ENCODE measurements at places on chromosomes 6 and 20. TPM values are rescaled to one million over a fixed set of nuclear protein-coding genes. Genes with fewer than 3 reads are reported as not detected.

GRCh38 chr6:6699741-6700367 lies 111.3 kb downstream of the LY86 start:
- no peak overlapping the region for H3K4me3 ChIP-seq
- H3K4me1 ChIP-seq = peaks cover 24% of the 10 kb centered on the region
- H3K36me3 ChIP-seq = no peaks in the 10 kb centered on the region
- no peaks in the 10 kb centered on the region for H3K27me3 ChIP-seq
- peak; percentile 84 for DNase-seq

- no peak for DNase-seq
- H3K4me3 ChIP-seq = peak overlapping the region; percentile 50
- peaks cover 36% of the 10 kb centered on the region for H3K4me1 ChIP-seq
Observed at GRCh38 chr20:24991897-24992486, 559 bp downstream of the APMAP start.

The SPDEF gene
- not detected for total RNA-seq

DNA sequence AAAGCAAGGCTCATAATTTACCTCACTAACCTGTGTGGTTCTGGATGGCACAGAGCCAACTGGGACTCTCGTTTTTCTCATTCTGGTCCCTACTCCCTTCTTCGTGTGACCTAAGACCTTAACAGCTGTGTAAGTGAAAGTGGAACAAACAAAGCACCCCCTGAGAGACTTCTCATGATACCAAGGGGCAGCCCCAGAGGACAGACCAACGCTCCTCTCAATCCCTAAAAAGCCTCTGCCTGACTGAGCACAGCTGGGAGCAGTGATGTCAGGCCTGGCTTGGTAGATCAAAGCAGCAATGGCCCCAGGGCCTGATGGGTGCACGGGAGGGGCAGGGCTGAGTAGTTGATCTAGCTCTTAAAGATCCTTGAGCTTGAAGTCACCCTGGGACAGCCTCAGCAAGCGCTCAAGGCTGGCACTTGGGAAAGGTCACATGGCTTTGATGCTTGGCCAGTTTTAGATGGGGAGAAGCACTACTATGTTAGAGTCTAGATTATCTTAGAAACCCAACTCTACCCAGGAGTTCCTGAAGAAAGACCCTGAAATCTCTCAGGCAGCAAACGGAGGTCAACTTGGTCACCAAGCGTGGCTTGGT lies 16.2 kb upstream of the TGM2 start:
- H3K27me3 ChIP-seq = no peaks in the 10 kb centered on the region
- H3K27ac ChIP-seq = no peak overlapping the region
- no peaks in the 10 kb centered on the region for H3K36me3 ChIP-seq
- DNase-seq = no peak
- H3K4me3 ChIP-seq = no peak overlapping the region

DNA sequence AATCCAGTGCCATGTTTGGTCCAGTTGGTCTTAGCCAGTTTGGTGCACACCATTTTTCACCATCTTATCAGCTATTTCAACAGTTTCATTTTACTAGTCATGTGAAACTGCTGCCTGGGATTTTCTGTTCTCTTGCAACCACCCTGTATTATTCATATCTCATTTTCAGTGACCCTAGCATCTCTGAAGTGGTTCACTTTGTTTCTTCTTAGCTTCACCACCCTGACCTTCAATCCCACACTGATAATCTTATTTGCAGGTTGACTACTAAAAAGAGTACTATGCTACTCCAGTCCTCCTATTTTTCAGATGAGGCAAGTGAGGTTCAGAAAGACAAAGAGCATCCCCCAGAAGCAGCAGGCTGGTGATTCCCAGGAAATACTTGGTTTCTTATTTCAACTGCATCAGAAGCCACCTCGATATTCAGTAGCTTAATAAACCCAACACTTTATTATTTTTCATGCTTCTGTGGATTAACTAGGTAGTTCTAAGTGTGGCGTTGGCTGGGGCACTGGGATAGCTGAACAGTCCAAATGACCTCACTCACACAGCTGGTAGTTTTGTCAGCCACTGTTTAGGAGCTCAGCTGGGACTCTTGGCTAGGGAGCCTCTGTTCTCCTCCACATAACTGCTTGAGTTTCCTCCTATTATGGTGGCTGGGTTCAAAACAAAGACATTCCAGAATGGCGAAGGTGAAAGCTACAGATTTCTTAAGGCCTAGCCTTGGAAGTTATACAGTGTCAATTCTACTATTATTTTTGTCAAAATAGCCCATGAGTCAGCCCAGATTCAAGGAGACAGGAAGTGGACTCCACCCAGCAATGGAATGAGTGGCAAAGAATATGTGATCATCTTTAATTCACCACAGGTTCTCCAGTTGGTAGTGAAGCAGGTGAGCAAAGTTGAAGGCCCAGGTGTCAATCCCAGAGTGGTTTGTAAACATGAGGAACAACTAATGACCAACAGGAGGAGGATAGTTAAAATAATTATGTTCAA lies 40.6 kb downstream of the BPIFB4 start:
- no peaks in the 10 kb centered on the region for H3K36me3 ChIP-seq
- no peak overlapping the region for H3K27ac ChIP-seq
- no peak for DNase-seq
- H3K4me1 ChIP-seq = peaks cover 12% of the 10 kb centered on the region
- H3K4me3 ChIP-seq = no peak overlapping the region

The TMEM14A gene
- total RNA-seq = 33.2 TPM

DNA sequence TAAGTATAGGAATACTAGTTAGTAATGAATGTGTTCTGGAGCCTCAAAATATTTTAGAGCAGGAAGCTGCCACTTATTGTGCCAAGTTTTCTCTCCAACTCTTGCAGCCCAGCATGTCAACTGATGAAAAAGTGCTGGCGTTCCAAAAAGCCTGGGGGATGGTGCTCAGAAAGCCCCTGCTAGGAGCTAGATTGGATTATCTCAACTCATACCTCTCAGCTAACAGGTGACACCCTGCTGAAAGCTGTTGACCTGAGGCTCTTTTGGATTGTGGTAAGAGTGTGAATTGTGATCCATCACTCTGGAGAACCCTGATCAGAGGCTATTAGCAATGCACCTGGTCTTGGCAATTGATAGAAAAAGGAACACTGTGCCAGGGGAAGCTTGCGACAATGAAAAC lies 580.4 kb downstream of the EYS start:
- H3K4me1 ChIP-seq = no peaks in the 10 kb centered on the region
- DNase-seq = no peak
- no peaks in the 10 kb centered on the region for H3K27me3 ChIP-seq
- no peak overlapping the region for H3K27ac ChIP-seq
- no peak overlapping the region for H3K4me3 ChIP-seq

DNA sequence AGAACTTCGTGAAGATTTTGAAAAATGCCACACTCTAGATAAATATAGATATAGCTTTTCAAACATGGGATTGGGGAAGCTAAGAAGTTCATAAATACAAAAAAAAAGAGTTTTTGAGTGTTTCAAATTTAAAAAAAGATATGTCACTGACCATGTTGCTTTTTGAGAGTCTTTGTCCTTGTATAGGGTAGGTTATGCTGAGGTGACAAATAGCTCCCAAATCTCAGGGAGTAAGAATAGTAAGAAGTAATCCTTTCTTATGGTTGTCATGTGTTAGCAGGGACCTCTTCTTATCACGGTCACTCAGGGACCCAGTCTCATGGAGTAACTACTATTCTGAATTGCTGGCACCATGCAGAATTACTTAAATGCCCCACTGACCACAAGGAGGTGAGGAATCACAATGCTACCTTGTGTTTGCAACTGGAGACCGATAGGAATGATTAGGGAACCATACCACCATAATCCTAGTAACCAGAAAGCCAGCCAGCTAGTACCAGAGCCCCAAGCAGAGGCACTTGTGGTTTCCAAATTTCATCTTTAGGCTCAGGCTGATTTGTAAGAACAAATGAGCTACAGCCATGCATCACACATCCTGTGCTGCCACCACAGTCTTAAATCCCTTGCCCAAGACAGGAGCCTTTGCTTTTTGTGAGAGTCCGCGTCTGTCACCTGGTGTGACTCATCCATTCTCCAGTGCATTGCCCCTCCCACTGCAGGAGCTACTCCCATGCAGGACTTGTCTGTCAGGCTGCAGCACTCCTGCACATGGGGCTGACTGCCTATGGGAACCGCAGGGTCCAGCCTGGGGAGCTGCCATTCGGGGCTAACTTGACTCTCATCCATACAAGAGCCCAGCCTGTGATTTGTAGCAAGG lies 42.4 kb upstream of the ADGRF4 start:
- H3K27me3 ChIP-seq = no peaks in the 10 kb centered on the region
- DNase-seq = no peak
- no peak overlapping the region for H3K27ac ChIP-seq
- H3K4me1 ChIP-seq = no peaks in the 10 kb centered on the region
- no peak overlapping the region for H3K4me3 ChIP-seq

The ADAM33 gene
- total RNA-seq = 29.0 TPM

The SLC22A7 gene
- not detected for total RNA-seq

DNA sequence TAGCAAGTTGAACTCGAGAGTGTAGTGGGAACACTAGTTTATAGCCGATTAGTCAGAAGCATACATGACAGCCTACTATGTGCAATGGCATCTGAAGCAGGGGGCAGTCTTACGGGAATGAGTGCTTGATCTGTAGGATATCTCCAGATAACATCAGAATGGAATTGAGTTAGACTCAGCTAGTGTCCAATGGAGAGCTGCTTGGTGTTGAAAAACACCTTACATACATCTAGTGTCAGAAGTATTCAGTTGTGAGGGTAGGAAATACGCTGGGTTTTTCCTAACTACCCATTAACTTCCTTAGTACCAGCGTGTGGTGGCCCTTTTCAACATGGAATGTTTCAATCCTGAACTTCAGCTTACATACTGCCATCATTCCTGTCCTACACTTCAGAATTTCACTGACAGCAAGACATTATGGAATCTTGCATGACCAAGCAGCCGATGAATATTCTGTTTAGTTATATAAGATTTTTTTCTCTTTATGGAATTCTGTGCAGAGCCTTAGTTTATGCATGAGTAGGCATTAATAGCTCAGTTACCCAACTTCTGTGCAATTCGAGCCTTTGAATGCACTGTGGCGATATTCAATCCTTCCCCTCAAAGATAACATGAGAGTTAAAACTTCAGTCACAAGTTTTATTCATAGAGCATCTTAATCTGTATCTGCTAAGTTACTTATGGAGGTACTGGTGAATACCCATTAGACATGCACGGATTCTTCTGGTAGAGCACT lies 218.6 kb upstream of the MOCS1 start:
- no peak for DNase-seq
- no peaks in the 10 kb centered on the region for H3K4me1 ChIP-seq
- H3K36me3 ChIP-seq = no peaks in the 10 kb centered on the region
- no peak overlapping the region for H3K4me3 ChIP-seq
- H3K27me3 ChIP-seq = no peaks in the 10 kb centered on the region

The COX4I2 gene
- not detected for total RNA-seq

- H3K36me3 ChIP-seq = no peaks in the 10 kb centered on the region
- H3K27ac ChIP-seq = no peak overlapping the region
- H3K4me3 ChIP-seq = no peak overlapping the region
- H3K27me3 ChIP-seq = no peaks in the 10 kb centered on the region
Observed at GRCh38 chr6:88650029-88650619, 313.3 kb downstream of the RNGTT start.

DNA sequence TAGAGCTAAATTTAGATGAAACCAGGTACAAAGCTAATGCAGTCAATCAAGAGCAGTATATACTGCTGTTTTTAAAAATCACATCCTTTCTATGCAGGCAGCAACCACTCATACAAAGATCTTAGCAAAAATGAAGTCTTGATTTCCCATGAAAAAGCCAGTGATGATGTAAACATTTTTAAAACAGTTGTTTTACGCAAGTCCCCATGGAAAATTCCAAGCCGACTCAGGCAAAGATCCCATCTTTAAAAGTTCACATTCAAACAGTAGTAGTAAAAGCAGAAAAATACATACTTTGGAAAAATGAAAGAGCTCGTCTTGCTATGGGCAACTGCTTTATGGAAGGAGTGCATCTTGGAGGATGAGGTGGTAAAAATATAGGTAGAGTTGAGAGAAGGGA lies 84.0 kb downstream of the RCAN2 start:
- no peaks in the 10 kb centered on the region for H3K27me3 ChIP-seq
- H3K4me3 ChIP-seq = no peak overlapping the region

- no peaks in the 10 kb centered on the region for H3K36me3 ChIP-seq
- no peak overlapping the region for H3K27ac ChIP-seq
- peaks cover 11% of the 10 kb centered on the region for H3K4me1 ChIP-seq
- no peaks in the 10 kb centered on the region for H3K27me3 ChIP-seq
- peak; percentile 52 for DNase-seq
Observed at GRCh38 chr20:10696650-10697049, 22.9 kb upstream of the JAG1 start.

The PTGIS gene
- 10.9 TPM for total RNA-seq

The TUBE1 gene
- 34.8 TPM for total RNA-seq
